ENCODE measurements at places on chromosomes 16 and 17. TPM values are rescaled to one million over a fixed set of nuclear protein-coding genes. Genes with fewer than 3 reads are reported as not detected.
A peak's percentile ranks its signal among the peaks of the same experiment; 100 is the strongest.

The KIF19 gene
- not detected for total RNA-seq

The MYH8 gene
- not detected for total RNA-seq

The TOM1L2 gene
- total RNA-seq = 8.3 TPM

DNA sequence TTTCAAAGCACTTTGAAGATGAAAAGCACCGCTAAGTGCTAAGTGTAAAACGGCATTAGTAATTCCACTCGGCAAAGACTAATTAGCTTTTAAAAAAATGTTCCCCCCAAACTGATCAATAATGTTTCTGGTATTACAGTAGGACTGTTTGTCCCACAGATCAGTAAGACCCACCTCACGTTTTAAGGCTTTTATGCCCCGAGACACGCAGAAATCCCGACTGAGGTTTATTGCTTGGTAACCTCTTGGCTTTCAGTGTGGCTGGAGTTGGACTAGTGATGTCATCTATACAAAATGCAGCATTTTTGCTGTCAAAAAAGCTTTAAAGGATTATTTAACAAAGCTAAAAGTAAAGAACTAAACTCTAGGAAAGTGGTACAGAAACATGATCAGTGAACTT, 414.6 kb upstream of the PSMD7 start:
- no peak for DNase-seq

DNA sequence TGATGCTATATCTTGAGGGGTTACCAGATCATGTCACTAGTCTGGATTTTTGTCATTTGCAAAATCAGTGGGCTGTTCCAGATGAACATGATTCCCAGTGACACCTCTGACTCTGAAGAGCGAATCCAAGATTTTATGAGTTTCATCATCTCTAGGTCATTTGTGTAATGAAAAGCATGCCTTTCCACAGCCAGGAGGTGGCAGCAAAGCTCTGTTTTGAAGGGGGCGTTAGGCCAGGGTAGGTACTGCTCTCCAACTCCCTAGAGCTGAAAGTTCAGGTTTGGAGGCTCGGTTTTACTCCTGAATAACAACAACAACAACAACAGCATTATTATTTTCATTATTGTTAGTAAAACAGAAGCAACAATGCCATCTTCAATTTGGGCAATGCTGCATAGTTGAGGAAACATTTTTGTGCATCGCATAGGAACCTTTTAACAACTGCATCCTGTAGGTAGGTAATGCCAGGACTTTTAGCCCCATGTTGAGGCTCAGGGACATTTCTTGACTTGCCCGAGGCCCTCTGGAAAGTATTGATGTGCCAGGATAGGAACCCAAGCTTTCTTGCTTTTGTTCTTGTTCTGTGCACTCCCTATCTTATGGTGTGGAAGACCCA, 77.0 kb downstream of the MYH13 start:
- DNase-seq = peak; percentile 62

DNA sequence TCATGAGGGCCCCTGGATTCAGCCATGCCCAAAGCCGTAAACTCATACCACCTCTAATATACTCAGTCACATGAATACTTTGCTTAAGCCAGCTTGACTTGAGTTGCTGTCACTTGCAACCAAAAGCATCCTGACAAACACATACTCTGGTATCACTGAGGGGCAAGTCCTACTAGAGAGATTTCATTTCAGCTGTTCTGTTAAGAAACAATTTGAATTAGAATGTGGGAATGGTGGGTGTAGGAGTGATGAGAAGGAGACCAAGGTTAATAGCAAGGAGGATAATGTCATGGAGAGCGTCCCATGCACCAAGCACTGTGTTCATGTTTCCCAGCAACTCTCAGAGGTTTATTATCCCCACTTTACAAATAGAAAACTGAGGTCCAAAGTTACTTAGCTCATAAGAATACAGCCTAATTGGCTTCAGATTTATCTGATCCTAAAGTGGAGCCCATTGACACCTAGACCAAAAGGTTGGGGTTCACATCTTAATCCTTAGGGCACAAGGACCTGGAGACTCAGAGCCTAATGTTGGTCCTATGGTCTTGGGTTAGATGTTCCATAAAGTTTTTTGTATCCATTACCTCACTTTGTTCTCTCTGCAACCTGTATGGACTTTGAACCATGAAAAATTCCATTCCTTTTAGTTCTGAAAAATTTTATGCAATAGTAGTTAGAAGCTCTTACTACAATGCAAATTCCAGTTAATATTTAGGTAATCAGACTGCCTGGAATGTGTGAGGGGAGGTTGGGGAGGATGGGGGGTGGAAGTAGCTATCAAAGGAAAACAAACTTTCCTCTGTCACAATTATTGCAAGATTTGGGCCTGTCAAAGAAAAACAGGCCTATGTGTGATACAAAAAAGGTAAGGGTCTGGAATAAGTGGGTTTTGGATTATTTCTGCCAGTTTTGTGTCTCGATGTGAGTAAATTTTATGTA, 105.9 kb downstream of the IRX3 start:
- no peak for DNase-seq

DNA sequence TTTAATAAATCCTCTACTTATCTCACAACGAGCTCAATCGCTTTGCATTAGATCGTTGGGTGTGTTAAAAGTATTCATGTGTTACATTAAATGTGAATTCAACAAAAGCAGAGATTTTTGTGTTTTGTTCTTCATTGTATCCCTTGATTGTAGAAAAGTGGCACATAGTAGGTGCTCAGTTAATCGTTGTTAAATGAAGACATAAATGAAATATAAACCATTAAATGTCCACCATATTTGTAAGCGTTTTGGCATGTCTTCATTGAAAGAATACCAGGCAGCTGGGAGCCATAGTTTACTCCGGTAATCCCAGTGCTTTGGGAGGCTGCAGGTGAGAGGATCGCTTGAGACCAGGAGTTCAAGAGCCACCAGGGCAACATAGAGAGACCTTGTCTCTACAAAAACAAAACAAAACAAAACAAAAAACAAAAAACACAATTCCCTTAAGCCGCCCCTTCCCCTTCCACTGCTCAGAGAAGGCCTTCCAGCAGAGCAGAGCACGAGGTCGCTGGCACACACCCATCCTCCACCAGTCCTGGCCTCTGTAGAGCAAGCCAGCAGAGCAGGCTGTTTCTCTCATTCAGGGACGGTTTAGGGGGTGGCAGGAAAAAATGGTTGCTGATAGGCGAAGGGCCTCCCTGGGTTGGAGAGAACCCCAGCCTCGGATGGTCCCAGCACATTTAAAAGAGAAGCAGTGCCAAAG, 673 bp upstream of the CHD9 start:
- DNase-seq = peak; percentile 68

GRCh38 chr16:1535391-1536291, 2.2 kb downstream of the TMEM204 start:
- DNase-seq = no peak

GRCh38 chr16:4800290-4801041, 2.0 kb downstream of the ROGDI start:
- no peak for DNase-seq

- DNase-seq = no peak
These were observed 24.5 kb upstream of the CPSF4L start for GRCh38 chr17:73285916-73286862.

DNA sequence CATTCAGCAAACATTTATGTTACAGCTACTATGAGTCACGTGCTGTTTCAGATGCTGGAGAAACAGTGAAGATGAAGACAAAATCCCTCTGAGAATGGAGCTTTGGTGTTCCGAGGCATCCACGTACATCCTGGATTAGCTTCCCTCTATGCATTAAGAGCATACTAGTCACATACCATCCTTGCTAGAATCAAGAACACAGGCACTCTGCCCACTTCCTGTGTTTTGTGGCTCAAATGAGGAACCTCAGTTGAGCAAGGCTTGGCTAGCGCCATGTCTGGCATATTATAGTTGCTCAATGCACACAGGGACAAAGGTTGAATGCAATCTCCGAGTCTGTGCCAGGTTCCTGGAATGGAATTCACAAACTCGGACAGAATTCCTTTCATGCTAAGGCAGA, 297.5 kb downstream of the XYLT1 start:
- DNase-seq = peak; percentile 64

DNA sequence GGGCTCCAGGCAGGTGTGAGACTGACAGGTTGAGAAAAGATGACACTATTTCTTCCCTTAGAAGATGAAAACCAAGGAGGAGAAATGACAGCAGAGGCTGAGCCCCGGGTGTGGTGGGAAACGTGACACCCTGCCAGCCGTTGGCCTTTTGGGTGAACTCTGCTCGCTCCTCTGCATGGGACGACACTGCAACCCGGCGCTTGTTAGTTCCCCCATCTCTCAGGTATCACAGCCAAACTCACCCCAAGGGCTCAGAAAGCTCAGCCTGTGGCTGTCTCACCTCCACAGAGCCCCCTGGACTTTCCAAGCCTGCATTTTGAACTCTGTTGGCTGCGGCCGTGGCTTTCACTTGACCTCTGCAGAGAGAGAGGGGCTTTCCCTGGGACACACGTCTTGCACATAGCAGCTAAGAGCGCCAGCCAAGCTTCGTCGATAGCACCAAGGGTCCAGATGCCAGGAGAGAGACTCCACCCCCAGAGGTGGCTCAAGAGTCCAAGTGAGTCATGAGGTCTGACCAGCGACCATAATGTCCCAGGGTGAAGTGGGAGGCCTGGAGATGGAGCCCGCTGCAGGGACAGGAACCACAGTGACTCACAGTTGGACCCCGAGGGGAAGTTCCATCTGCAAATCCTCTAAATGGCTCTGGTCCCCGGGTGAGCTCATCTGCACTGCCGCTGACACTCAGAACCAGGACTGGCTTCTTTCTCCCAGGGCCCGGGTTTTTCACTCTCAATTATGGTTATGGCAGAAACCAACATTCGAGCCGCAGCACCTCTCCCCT, 301.9 kb downstream of the SOX9 start:
- DNase-seq = peak; percentile 96

DNA sequence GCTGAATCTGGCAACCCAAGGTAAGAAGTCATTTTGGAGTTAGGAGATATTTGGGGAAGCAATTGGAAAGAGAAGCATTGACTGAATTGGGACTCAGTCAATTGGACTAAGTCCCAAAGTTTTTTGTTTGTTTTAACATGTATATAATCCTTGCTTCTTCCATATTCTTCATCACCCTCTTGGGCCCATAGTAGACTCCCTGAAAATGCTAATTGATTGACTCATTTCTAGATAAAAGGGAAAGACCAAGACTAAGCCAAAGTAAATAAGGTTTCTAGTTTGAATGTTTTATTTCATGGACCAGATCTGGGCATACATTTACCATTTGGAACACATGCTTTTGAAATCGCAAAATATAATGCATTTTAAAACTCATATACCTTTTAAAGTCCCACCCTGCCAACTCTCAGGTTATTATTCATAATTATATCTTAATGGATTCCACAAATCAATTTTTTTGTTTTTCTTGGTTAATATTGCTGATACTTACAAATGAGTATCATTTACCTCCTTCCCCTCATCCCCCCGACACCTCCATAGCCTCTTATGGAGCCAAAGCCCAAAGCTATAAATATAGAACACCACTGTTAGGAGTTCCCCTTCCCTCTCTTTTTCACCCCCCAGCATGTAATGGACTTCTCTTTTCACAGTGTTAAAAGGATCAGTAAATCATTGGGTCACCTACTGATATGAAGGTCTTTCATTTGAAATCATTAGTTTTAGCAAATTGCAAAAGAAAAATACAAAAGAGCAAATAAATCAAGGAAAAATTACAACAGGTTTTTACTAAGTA, 674.0 kb upstream of the SOX9 start:
- DNase-seq = no peak

GRCh38 chr16:88974080-88974915, 2.7 kb downstream of the CBFA2T3 start:
- DNase-seq = no peak

DNA sequence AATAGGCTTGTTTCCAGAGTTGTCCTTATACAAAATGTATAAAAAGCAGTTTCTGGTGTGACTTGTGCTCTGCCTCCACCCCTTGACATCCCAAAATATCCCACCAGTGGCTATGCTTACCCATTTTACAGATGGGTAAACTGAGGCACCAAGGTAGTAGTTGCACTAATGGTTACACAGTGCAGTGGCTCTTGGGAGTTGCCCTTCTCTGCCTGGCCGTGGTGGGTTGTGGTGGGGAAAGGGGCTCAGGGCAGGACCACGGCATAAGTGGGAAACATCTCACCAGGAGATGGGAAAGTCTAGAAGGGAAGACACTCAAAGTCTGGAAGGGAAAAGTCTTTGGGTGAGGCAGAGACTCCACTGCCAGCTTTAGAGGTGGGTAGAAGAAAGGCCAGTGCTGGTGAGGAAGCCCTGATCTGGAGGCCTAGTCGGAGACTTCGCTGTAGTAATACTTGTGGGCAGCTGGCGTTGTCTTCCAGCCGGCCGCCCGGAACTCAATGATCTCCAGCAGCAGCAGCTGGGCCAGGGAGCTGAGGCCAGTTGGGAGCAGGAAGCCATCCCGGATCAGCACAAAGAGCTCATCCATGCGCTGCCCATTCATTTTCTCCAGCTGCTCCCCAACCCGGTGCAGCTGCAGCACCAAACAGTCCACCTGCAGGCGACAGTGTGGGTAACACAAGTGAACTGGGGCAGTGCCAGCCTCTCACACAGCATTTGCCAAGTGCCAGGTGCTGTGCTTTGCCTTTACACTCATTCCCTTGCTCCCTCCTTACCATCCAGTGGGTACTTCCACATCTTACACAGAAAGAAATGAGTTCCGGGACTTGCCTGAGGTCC, 4.5 kb downstream of the MIF4GD start:
- DNase-seq = no peak

DNA sequence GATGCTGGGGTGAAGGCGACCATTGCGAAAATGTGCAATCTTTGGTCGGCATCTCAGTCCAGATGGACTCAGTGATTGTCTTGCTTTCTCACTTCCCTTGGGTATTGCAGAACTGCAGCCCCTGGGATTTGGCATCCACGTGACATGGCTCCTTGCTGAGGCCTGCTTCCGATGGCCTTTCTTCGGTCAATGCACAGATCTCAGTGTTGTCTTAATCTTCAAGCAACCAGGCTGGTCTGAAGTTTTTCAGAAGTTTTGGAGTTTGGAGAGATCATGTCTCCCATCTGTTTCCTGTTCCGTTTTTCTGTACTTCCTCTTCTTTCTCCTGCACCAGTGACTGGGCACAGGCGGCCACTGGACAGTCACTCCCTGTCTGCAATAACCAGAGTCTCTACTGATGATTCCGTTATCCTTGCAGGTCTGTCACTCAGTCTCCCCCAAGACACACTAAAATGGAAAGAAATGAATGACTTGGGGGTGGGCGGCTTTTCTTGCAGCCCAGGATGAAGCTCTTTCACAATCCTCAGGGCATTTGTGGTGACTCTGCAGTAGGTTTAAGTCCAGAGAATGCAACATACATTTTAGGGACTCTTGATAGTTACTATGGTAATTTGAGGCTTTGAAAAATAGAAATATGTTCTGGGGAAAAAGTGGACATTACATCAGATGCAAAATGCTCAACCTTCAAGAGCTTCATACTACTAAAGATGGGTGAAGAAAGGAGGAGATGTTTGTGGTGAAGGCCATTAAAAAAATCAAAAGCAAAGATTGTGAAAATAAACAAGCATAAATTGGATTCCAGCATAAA, 106.3 kb upstream of the ZFHX3 start:
- DNase-seq = no peak

DNA sequence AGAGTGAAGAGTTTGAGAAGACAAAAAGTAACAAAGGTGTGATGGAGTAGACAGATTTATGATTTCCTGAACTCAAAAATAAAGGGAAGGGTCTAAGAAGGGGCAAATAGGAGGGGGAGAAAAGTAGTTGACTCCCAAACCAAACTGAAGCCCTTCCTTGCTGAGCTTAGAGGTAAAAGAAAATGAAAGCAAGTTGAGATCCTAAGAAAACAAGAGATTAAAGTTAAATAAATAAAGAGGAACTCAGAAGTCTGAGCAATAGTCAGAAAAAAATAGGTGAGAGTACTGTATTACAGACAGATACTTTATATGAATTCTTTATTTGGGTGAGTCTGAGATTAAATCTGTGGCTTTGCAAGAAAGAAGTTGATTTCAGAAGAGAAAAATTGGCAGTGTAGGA, 3.3 kb upstream of the PSMD12 start:
- no peak for DNase-seq

- DNase-seq = no peak
These were observed 46.5 kb downstream of the VAT1L start for GRCh38 chr16:77834635-77835540.
